Lung (tissue), 17 donors: ENCODE measurements at places on chromosomes 2 and 18. TPM values are rescaled to one million over a fixed set of nuclear protein-coding genes. Genes with fewer than 3 reads are reported as not detected.

The CD8B2 gene
- 0.13 TPM for polyA plus RNA-seq

The G6PC2 gene
- polyA plus RNA-seq, result 0.01 TPM

The TTC32 gene
- 47.3 TPM for polyA plus RNA-seq

The CAPG gene
- 387 TPM for polyA plus RNA-seq

The IL1RN gene
- 9.6 TPM for polyA plus RNA-seq

The MYO1B gene
- polyA plus RNA-seq, result 46.0 TPM

The C2orf15 gene
- polyA plus RNA-seq, result 2.2 TPM

The CCL20 gene
- 48.2 TPM for polyA plus RNA-seq

The TCF23 gene
- polyA plus RNA-seq, result 0.04 TPM

GRCh38 chr2:120209427-120210269, 13.6 kb downstream of the TMEM185B start:
- no peak for DNase-seq

- DNase-seq, result no peak
Observed at GRCh38 chr2:100350661-100351185, 28.4 kb upstream of the LONRF2 start.

DNA sequence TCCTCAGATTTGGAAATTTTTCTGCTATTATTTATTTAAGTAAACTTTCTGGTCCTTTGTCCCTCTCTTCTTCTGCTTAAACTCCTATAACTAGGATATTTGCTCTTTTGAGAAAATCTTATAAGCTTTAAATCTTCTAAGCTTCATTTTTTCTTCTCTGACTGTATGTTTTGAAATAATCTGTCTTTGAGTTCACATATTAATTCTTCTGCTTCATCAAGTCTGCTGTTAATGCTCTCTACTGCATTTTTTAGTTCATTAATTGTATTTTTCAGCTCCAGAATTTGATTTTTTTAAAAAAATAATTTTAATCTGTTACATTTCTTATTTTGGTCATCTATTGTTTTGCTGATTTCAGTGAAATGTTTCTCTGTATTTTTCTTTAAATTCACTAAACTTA, 28.9 kb downstream of the ICA1L start:
- DNase-seq, result no peak

DNA sequence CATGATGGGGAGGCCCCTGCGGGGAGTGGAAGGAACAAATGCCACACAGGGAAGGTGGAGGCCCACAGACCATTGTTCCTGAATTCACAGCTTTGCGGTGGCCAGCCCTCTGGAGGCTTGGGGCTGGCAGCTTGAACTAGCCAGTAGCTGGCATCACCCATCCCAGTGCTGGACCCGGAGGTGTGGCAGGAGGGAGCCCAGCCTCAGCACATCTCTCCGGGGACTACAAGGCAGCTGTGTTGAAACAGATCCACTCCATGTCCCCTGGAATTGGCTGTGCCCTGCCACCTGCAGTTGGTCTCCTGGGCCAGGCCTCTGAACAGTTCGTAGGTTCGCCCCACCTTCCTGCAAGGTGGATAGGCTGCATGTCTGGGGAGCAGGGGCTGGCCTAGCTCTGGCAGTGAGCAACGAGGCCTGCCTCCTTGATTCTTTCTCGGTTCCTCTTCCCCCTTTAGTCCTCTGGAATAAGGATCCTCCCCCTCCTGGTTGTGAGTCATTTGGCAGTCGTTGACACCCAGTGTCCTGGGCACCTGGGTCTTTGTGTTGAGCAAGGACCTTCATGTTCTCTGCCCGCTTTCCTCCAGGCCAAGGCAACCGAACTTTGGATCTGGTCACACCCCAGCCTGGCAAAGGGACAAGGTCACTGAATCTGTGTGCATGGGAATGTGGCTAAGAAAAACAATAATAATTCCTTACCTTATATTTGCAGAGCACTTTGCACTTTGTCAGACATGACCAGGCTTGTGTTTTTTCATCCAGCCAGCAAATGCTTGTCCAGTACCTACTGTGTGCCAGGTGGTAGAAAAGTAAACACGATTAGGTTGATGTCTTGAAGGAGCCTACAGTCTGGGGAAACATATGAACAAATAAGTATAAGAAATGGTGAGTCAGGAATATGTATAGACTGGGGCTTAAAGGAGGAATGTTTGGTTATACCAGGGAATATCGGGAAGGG, 55.0 kb upstream of the MCFD2 start:
- DNase-seq, result no peak

DNA sequence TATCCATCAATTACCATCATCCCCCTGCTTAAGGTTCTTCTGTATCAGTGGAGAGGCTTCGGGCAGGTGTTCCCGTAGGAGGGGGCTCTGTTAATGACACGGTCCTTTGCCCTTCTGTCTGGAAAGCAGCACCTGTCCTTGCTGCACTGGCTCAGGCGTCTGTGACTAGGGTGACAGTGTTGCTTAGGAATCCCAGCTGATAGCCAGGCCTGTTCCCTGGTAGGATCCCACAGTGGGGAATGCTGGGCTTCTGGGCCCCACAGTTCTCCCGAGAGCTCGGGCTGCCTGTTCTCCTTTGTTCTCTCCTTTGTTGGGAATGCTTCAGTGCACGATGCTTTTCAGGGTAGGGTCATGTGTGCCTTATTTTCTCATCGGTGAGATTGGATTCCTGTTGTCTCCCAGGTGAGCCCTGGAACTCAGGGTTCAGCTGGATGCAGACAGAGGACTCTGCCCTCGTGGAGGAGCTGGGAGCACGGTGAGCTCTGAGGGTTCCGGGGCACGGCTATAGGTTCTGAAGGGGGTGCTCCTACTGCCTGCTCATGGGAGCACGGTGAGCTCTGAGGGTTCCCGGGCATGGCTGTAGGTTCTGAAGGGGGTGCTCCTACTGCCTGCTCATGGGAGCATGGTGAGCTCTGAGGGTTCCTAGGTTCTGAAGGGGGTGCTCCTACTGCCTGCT, 9.6 kb downstream of the SNTG2 start:
- DNase-seq, result no peak

DNA sequence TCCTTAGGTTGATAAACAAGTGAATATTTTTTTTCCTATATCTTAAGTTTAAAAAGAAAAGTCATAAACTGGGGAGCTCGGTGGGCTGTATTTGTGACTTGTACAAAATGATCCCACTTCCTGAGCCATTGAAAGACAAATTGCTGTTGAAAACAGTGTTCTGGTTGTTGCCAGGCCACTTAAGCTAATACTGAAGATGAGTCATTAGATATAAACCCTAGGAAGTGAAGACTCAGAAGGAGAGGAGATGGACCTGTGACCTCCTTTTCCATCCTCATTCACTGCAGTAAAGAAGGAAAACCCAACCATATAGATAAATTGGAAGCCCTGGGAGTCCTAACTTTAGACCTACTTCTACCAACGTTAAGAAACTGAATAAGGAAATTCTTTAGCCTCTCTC, 46.2 kb upstream of the SERPINE2 start:
- DNase-seq, result no peak

DNA sequence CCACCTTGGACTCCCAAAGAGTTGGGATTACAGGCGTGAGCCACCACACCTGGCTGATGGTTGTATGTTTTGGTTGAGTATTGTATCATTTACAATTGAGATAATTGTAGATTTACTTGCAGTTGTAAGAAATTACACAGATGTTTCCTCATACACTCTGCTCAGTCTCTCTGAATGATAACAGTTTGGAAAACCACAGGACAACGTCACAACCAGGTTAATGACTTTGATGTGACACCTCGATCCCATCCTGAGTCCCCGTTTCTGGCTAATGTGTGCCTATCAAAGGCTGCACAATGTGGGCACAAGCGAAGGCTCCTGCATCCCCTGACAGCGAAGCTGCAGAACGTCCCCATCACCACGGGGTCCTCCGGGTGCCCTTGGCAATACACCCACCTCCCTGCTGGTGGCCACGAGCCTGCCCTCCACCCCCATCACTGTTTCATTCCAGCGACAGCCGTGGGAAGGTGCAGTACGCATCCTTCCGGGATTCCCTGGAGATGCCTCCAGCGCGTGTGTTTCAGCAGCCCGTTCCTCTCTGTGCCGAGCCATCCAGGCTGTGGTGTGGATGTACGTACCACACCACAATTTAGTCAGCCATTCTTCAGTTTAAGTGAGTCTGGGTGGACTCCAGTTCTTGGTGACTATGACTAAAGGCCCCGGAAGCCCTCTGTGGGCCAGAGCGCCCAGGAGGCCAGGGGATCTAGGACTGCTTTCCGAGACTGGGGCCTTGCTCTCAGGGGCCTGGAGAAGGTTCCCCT, 4.3 kb upstream of the PDCD1 start:
- DNase-seq, result no peak

- DNase-seq, result no peak
Observed at GRCh38 chr18:39655341-39655740, 2089.7 kb upstream of the CELF4 start.

- no peak for DNase-seq
Observed at GRCh38 chr2:133589456-133589855, 21.2 kb upstream of the NCKAP5 start.

DNA sequence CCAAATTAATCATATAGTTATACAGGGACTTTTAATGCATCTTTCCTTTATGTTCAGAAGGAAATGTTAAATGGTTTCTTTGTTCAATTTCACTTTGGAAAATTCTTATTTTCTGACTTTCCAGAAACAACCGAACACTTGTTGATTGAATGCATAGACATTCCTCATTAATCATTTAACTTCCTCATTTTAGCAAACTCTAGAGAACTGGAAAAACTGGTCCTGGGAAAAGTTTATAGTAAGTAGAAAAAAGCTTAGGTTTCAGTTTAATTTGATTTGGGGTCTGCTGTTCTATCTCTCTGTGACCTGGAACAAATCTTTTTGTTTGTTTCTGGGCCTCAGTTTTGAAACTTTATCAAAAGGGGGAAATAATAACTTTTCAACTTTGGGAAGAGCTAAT, 320.4 kb downstream of the CMPK2 start:
- peak; percentile 60 for DNase-seq

- DNase-seq, result peak; percentile 46
Observed at GRCh38 chr2:68428746-68429145, 38.3 kb downstream of the FBXO48 start.

DNA sequence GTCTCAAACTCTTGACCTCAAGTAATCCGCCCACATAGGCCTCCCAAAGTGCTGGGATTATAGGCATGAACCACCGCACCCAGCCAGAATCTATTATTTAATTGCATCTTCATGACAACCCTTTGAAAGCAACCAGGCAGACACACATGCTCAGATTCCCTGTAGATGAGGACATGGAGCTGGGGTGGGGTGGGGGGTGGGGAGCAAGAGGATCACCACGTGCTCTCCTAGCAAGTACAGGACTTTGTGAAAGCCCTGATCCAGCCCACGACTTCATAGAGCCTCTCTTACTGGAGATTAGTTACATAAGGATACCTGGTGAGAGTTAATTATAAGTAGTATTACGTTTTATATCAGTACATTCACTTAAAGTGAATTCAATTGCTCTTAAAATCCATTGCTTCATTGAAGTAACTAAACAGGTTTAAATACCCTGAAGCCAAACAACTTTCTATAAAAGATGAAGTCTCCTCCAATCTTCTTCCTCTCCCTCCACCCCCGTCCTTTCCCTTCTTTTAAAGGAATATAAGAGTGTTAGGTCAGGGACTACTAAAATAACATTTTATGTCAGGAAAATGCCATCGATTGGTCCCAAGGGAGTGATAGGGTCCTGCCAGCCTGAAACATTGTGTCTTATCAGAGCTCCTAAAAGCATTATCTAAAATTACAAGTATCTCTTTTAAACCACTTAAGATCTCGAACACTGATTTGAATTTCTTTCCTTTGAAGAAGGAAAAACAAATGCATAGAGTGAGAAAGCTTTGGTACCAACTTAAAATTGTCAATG, 123.9 kb downstream of the EPHA4 start:
- no peak for DNase-seq

- DNase-seq, result no peak
Observed at GRCh38 chr2:57908736-57909161, 137.9 kb upstream of the VRK2 start.

DNA sequence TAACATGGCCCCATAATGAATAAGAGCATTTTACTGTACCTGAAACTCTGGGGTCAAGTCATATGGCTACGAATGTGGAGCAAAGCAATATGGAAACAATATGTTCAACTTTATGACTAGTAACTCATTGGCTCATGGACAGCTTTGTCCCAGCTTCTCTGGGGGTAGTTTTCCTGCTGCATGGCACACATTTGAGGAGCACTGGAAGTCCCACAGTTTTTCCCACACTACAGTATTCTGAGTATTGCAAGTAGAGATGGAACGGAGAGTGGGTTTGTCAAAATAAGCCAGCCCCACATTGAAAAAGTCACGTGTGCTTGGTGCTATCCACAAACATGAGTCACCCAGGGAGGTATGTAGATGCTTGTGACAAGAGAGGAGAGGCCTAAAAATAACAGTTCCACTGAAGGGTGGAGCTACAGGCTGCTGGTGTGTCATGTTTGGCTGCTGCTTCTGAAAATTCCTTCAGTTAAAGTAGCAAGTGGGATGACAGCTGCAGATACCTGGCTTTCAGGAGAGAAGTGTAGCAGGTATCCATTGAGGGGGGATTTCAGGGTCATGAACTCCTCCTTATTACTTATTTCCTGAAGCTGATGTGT, 48.2 kb upstream of the CTAGE1 start:
- peak; percentile 62 for DNase-seq

DNA sequence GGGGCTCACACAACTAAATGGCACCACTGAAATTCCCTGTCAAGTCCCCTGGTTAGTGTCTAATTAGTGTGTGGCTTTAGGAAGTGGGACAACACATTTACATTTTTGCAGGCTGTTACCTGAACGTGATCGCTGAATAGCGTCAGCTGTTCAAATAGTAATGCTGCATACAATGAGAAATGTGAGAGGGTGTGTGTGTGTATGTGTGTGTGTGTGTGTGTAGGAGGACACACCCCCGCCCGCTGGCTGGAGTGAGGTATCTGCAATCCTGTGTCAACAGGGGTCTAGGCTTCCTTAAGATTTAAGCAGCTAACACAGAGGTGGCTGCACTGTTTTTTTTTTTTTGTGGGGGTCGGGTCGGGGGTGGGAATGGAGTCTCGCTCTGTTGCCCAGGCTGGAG, 4.8 kb upstream of the LYPD6B start:
- peak; percentile 69 for DNase-seq

GRCh38 chr2:6234702-6235101, 542.5 kb downstream of the SOX11 start:
- no peak for DNase-seq

DNA sequence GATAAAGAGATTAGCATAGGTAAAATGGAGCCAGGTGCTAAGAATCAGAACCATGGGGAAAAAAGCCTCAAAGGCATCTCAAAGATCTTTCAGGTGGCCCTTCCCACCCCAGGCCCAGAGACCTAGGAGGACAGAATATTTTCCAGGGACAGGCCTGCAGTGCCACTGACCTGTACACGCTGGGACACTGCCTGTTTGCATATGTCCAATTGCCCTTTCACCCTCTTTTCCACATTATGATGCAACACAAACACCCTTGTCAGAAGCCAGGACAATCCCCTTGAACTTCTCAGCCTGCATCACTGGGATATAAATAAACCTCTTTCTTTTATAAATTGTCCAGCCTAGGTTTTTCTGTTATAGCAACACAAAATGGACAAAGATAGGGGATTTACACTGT, 419.1 kb downstream of the TRIB2 start:
- DNase-seq, result no peak

DNA sequence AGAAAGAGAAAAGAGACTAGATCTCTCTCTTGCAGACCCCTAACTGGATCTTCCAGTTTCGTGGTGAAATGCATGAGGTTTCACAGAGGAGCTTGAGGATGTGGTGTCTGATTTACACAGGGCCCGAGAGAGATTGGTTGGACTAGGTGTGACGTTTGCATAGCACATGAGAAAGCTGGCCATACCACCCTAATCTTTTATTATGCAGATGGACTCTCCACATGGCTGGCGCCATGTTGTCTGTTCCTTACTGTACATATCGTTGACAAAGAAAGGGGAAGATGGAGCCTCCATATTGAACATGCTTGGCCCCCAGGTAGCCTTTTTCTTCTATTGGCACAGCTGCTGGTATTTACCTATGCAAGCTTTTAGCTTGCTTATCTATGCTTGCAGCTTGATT, 27.5 kb upstream of the PGAP1 start:
- DNase-seq, result peak; percentile 23

- DNase-seq, result peak; percentile 22
Observed at GRCh38 chr2:24359129-24360049, 947 bp downstream of the ITSN2 start.
